Stimulated activated CD4-positive, alpha-beta T cell treated with anti-CD3 and anti-CD28 coated beads, TNF-alpha, amount 100 ng/mL, for 1 hour (primary cell): ENCODE measurements at places on chromosomes 16 and 17.

- DNase-seq = no peak
Measured at GRCh38 chr16:66900721-66901441, 17.8 kb downstream of the CDH16 start.

DNA sequence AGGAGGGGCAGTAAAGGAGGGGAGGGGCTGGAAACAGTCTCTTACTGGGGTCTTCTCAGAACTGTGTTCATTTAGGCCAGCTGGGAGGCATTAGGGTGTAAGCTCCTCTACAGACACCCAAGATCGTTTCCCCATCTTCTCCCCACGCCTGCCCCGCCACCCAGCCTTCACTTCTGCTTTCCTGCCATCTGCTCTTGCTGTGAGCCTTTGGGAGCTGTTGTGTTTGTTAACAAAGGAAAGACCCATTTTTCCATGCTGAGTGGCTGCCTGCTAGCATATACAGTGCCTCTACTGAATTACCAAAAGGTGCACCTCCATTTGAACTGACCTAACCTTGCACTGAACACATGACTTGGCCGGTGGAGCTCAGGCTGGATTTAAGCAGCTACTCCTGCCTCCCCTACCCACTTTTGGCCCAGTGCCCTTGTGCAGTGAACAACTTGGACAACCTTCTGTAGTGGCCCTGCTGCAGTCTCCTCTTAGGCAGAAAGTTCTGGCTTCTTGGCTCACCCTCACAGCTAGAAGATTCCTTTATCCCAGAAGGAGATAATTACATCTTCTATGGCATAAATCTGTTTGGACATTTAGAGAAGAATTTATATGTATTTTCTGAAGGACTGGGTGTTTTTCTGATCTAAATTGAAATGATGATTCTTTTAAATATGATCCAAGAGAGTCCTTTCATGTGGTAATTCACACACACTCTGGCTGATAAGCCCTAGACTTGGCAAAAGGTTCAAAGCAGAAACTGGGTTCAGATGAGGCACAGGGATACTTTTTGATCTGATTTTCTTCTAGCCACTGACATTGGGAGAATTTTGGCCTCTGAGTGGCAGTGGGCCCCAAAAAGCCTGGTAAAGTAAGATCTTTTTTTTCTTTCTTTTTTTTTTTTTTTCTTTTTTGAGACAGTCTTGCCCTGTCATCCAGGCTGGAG is 81.9 kb upstream of the HNF1B start:
- no peak for DNase-seq

DNA sequence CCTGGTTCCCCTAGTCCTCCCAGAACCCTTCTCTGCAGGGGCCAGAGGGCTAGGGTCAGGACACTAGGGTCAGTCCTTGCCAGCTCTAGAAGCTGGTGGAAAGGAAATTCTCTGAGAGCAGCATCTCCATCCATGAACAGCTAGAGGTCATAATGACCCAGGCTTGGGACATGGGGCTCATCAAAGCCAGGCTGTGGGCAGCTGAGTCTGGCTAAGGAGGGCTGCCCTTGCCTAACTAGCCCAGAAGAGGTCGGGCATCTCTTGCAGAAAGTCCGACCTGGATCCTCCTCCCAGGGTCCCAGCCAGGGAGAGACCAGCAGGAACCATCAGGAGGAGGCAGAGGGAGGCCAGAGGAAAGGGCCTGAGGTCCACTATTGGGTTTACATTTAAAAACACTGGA is 4.3 kb downstream of the MPO start:
- DNase-seq = no peak

GRCh38 chr16:88971371-88972097 is 5.5 kb downstream of the CBFA2T3 start:
- DNase-seq = no peak

GRCh38 chr17:77188084-77189066 is 47.6 kb downstream of the SEC14L1 start:
- no peak for DNase-seq

DNA sequence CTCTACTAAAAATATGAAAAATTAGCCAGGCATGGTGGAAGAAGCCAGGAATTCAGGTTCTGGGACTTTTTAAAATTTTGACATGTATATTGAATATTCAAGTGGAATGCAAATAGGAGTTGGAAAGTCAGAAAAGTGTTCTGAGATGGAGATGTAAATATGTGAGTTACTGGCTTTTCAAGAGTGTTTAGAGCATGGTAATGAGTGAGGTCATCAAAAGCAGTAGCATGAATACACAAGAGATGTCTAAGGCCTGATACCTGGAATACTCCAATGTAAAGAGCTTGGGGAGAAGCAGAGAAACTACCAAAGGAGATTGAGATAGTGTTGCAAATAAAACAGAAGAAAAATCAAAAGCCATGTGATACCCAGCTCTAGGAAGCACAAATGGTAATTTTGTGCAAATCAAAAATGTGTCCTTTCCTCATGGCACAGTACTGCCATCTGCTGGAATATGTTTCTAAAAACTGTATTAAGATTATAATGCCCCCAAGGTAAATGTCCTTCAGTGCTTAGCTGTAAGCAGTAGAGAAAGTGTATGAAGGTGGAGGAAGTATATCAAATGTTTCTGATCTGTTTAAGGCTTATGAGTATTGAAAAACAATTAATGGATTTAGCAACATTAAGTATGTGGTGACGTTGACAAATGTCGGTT is 908.4 kb downstream of the KCNJ18 start:
- DNase-seq = no peak

- DNase-seq = no peak
Measured at GRCh38 chr16:11535494-11535893, 51.2 kb downstream of the LITAF start.

- DNase-seq = no peak
Measured at GRCh38 chr16:88872650-88873331, 6.3 kb upstream of the PABPN1L start.

DNA sequence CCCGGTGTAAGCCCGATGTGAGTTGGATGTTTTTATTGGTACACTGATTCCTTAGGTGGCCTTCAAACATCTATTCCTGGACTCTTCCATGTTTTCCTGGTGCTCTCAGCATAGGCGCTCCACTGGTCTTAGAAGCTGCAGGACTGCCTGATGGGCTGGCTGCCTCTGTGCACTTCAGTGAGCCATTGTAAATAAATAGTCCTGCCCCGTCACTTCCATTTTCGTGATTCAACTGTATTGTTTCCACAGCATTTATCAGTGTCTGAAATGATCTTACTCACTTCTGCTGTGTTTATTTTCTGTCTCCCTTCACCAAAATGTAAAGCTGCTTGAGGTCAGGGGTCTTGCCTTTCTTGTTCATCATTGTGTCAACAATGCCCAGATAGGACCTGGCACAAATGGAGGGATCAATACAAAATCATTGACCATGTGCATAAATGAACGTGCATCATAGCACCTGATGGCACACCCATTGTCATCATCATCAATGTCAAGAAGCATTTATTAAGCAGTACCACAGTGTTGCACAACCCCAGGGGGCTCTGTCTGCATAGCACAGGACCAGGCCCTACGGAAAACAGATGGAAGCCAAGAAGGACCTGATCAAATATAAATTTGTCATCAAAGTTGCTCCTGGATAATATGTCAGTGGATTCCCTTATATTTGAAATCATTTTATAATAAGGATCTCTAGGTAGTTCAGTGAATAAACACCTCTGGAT is 66.6 kb upstream of the CPHXL start:
- no peak for DNase-seq

- no peak for DNase-seq
Measured at GRCh38 chr17:45997624-45998023, 1.4 kb upstream of the STH start.
